Fibroblast of villous mesenchyme (primary cell): ENCODE measurements at places on chromosomes 13 and 19. TPM values are rescaled to one million over a fixed set of nuclear protein-coding genes. Genes with fewer than 3 reads are reported as not detected.

GRCh38 chr13:29756506-29756905 lies 93.9 kb downstream of the UBL3 start:
- no peak for DNase-seq

DNA sequence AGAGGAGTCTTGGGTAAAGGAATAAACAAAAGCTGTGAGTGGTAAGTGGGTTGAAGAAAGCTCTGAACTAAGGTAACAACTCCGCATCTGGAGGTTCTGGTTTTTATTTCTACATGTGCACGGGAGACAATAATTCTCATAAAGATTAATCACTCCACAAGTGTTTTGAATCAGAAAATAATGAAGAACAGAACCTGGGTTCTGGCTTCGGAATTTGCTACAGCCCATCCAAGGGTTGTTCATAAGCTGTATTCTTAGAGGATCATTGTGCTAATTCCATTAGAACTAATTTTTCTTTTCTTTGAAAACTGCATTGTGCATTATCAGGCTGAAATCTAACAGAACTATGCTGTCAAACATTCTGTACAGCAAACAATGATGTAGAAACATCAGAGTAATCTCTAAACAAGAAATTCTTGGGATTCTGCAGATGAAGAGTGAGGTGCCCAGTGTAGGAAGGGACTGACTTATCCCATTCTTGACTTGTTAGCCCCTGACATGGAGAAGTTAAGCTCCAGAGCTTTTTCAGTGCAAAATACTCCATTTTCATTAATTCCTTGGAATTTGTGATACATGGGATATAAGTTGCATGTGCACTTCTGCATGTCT lies 368.2 kb downstream of the COG6 start:
- DNase-seq = peak; percentile 29

DNA sequence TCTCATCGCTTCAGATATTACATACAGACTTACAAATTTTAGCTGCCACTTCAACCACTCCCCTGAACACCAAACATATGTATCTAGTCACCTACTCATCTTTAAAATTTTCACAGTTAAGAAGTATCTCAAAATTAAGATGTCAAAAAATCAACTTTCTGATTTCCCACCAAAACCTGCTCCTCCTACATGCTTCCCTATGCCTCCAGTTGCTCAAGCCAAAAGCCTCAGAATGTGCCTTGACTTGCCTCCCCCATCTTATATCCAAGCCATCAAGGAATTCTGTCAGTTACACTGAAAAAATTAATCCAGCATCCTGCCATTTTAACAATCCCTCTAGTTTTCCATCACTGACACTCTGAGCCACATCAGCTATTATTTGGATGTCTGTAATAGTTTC lies 85.0 kb downstream of the SPRY2 start:
- DNase-seq = no peak

The SSC5D gene
- total RNA-seq = 21.2 and 23.2 TPM in 2 replicates

The KLF1 gene
- total RNA-seq = not detected in 2 replicates

DNA sequence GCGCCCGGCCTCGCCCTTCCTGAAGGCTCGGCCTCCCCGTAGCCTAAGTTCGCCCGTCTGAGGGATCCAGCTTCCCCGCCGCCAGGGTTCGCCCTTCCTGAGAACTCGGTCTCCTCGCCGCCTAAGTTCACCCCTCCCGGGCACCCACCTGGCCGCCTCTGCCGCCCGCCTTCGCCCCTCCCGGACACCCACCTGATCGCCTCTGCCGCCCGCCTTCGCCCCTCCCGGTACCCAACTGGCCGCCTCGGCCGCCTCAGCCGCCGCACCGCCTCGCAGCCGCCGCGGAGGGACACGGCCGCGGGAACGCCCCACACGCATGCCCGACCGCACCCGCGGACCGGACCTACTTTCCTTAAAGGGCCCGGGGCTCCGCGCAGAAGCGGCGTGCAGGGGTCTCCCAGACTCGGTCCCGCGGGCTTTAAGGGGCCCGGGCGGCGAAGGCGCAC lies at the start of gene MOB3A:
Gene MOB3A (minus strand): TSS at position 293 of the 446 bp plus-strand sequence. CDS start 17,766 bp downstream, outside the sequence.
- DNase-seq = peak; percentile 96

DNA sequence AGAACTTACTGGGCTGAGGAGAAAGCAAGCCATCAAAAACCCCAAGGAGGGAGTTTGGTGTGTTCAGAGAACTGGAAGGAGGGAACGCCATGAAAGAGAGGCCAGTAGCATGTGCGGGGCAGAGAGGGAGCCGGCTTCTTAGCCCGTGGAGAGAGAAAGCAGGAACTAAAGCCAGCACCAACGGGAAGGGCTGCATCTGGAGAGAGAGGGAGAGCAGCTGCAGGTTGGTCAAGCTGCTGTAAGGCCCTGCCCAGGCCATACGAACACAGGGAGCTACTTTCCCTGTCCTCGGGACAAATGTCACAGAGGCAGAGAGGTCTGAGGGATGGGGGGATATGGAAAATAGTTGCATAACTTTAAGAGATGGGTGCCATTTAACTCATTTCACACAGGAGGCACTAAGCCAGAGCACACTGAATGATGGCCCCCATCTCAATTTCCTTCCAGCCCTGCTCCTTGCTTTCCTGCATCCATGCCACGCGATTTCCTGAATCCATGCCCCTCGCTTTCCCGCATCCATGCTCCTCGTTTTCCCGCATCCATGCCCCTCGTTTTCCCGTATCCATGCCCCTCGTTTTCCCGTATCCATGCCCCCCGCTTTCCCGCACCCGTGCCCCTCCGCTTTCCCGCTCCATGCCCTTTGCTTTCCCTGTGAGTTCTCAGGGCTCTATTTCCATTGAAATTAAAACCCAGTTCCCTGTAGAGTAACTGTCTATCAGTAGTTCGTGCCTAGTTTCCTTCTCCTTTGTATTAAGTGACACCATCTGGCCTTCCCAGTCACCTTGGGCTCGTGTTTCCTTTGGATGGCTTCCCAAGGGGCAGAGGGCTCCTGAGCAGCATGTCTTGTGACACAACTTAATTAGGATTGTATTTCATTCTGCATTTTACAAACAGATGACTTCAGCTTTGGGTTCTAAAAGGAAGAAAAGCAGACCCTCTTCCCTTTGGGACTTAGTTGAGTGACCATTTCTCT lies 31.5 kb upstream of the TPT1 start:
- peak; percentile 37 for DNase-seq

- peak; percentile 61 for DNase-seq
These were observed 276.5 kb downstream of the GPC6 start for GRCh38 chr13:93502987-93503615.

DNA sequence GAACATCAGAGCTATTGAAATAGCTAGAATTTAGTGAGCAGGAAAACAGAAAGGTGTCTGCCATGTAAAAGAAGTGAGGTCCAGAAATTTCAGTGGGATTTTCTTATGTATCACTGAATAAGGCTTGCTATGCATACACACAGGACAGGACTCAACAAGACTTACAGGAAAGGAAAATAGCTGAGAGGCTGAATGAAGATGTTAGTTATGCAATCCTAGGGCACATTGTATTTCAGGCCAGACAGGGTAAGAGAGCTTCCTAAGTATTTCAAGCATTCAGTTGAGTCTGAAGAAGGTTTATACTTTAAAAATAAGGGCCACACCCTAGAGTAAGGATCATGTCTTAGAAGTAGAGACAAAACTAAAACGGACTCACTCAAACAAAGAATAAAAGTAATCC lies 419.9 kb upstream of the PRR20A start:
- no peak for DNase-seq

DNA sequence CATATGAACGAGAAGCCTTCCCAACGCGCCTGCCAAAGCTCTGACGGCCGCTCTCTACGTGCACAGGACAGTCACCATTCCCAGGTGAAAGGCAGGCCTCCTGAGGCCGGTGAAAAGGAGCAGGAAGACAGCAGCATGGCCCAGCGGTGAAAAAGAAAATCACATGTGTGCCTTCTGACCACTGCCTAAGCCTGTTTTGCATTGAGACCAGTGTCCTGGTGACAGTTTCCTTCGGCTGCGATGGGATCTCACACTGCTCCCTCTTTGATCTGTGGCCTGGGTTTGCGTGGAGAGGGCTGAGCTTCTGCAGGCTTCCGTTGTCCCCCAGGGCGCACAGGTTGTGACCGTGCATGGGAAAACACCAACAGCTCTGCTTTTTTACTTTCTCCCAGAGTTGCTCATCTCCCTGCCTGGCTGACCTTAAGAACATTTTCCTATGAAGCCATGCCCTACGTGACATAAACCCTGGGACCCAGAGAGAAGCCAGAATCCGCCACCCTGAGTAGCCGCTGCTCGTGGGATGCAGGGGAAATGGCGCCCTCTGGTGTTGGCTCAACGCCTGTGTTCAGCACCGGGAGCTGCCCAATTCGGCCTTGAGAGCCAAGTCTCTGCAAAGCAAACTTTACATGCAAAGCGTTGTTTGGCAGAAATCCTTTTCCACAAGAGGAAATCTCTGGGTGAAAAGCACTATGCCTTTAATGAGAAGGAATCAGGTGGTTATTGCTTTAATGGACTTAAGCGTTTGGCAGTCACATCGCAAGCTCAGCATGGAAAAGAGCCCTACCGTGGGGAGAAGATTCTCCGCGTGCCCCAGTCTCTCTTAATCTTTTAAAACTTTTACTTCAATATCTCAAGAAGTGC lies 112.2 kb upstream of the GPR12 start:
- peak; percentile 26 for DNase-seq

The ANGPTL8 gene
- total RNA-seq = not detected in 2 replicates

- DNase-seq = no peak
These were observed 315.9 kb downstream of the ATP8A2 start for GRCh38 chr13:25687471-25688225.

DNA sequence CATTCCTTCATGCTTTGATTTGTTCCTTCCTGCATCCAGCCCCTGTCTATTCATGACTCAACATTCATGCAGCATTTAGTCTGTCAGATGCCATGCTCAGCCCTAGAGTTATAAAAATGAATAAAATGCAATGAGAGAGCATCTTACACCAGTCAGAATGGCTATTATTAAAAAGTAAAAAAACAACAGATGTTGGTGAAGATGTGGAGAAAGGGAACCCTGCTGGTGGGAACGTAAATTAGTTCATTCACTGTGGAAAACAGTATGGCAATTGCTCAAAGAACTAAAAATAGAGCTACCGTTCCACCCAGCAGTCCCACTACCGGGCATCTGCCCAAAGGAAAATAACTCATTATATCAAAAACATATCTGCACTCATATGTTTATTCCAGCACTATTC lies 70.0 kb upstream of the GTF3A start:
- DNase-seq = peak; percentile 44

The DOCK9 gene
- total RNA-seq = 14.7 and 22.2 TPM in 2 replicates

- DNase-seq = no peak
These were observed 1183.6 kb upstream of the ATXN8OS start for GRCh38 chr13:68923995-68924394.

- DNase-seq = no peak
These were observed 3.6 kb downstream of the HTR2A start for GRCh38 chr13:46893221-46893740.

DNA sequence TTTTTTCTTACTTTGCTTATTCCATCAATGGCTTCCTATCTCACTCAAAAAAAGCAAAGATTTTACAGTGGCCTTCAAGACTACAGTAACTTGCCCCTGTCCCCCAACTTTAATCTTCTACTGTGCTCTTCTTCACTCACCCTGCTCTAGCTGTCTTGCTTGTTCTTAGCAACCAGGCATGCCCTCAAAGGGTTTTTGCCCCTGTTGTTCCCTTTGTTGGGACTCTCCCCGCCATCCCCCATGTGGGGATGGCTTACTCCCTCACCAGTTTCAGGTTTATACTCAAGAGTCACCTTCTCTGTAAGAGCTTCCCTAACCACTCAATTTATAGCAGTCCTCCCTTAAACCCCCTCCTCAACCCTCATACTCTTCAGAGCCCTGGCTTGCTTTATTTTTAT lies 5.4 kb downstream of the MTMR6 start:
- no peak for DNase-seq

DNA sequence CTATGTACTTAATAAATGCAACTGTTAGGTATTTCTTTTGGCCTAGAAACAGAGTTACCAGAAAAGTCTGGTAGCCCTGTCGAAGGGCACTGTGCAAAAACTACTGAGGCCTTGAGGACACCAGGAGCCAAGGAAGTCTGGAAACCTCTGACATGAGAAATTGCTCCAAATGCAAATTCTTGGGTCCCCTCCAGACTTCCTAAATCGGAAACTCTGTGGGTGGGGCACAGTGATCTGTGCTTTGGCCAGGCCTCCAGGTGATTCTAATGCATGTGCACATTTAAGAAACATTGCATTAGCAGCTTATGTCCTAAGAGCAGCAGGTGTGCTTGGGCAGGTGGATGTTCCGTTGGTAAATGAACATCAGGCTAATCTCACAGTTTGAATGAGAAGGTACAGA lies 50.0 kb downstream of the STARD13 start:
- no peak for DNase-seq

The NKPD1 gene
- total RNA-seq = under 0.01 TPM in 2 replicates

The CRX gene
- not detected in 2 replicates for total RNA-seq

GRCh38 chr19:18895824-18896341 lies at the start of gene CERS1:
Gene CERS1, minus strand, starts transcription at chr19:18896158. Its CDS starts 86 bp downstream, at chr19:18896072.
- peak; percentile 10 for DNase-seq

- peak; percentile 89 for DNase-seq
These were observed at the start of gene ARID3A for GRCh38 chr19:925526-926322. Gene ARID3A, plus strand, starts transcription at chr19:926035. Its CDS starts 3,494 bp downstream, at chr19:929529.

GRCh38 chr13:47859165-47859564 lies 141.9 kb downstream of the SUCLA2 start:
- DNase-seq = peak; percentile 8

DNA sequence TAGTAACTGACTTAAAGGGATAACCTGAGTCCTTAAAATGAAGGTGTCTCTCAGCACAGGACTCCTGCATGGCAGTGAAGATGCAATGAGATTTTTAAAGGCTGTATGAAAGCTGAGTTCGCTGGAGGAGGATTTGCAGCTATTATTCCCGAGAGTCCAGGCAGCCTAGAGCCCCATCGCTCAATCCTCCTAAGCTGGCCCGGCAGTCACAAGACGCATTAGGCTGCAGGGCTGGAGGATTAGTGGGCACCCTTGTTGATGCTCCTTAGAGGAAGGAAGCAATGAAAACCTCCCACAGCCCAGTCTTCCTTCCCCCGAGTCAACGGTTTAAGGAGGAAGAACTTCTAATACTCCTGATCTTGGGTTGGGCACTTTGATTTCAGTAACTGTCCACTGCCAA lies 239.5 kb downstream of the EFNB2 start:
- DNase-seq = no peak

The CYP4F2 gene
- total RNA-seq = not detected in 2 replicates

GRCh38 chr19:33055718-33056117 lies 9.0 kb downstream of the RHPN2 start:
- DNase-seq = no peak
